NCI-H1436 treated with DMSO at 0.1 percent for 48 hours (cell line): ENCODE measurements at places on chromosomes 12 and 14.

DNA sequence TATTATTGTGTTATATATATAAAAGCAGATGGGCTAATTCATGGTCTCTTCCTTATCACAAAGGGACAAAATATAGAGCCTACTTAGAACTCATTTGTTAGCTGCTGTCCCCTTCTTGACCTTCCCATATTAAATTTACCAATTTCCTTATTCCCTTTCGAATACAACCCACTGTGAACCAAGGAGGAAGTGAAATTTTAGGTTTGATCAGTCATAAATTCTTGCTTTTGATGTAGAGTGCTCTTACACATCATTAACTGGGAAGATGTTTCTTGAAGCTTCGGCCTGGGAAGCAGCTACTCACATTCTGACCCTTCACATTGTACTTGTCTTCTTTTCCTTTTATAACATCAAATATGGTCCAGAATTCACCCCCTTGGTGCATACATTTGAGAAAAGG is 579.0 kb downstream of the LRFN5 start:
- no peak for DNase-seq

GRCh38 chr14:103516426-103517173 is 6.0 kb downstream of the CKB start:
- no peak for DNase-seq

GRCh38 chr12:63870838-63871237 is 26.3 kb downstream of the SRGAP1 start:
- no peak for DNase-seq

- DNase-seq = no peak
Observed at GRCh38 chr12:128705140-128705539, 118.6 kb downstream of the SLC15A4 start.
